Upper lobe of left lung (tissue), 6 donors: ENCODE measurements at places on chromosomes 2 and 18. TPM values are rescaled to one million over a fixed set of nuclear protein-coding genes. Genes with fewer than 3 reads are reported as not detected.

The RNF103 gene
- 13.7 TPM for total RNA-seq

The ZBTB7C gene
- 12.8 TPM for total RNA-seq

The MLPH gene
- 289 TPM for total RNA-seq

The DES gene
- 73.9 TPM for total RNA-seq

The FIGLA gene
- not detected for total RNA-seq

The PCARE gene
- total RNA-seq: 0.71 TPM

The LTBP1 gene
- total RNA-seq: 23.8 TPM

The ALLC gene
- not detected for total RNA-seq

The LPIN1 gene
- total RNA-seq: 49.7 TPM

The CCDC178 gene
- 0.89 TPM for total RNA-seq

The PSMD1 gene
- 28.3 TPM for total RNA-seq

The DYNC1I2 gene
- 78.6 TPM for total RNA-seq

The RALB gene
- total RNA-seq: 59.9 TPM

The CD226 gene
- total RNA-seq: 26.5 TPM
